ENCODE measurements at places on chromosomes 1 and 21.

GRCh38 chr1:72634946-72635345, 352.6 kb upstream of the NEGR1 start:
- DNase-seq = no peak

DNA sequence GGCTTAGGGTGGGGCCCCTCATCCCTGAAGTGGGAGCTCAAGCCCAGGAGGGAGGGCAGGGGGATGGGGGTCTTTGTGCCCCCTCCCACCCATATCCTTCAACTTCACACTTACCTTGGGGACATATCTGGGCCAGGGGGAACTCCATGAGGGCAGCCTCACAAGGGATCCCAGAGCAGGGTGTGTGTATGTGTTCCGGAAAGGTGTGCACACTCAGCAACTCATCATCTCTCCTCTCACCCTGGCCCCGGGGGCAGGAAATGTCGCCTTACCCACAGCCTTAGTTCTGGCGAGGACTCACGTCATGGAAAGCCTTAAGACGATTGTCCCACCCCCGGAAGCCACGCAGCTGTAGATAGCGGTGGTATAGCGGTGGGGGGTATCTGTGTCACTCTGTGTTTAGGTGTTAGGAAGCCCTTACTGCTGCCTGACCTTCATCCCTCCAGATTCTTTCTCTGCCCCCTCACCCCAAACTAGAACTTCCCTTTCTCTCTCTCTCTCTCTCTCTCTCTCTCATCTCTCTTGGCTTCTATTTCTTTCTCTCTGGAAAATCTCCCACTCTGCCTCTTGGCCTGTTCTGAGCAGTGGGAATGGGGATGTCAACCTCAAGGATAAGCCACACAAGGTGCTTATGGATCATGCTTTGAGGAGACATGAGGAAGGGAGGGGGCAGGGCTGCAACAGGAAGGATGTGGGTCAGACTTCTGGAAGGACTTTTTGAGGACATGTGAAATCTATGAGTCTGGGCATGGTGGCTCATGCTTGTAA, at the start of gene SH2D2A:
SH2D2A (minus strand) TSS at position 288 of the 768 bp plus-strand sequence; CDS start at position 148, 140 bp downstream.
- peak; percentile 94 for DNase-seq

- no peak for DNase-seq
Measured at GRCh38 chr1:180907313-180908055, 5.2 kb upstream of the KIAA1614 start.

- no peak for DNase-seq
Measured at GRCh38 chr1:201149400-201149799, 4.9 kb downstream of the TMEM9 start.

DNA sequence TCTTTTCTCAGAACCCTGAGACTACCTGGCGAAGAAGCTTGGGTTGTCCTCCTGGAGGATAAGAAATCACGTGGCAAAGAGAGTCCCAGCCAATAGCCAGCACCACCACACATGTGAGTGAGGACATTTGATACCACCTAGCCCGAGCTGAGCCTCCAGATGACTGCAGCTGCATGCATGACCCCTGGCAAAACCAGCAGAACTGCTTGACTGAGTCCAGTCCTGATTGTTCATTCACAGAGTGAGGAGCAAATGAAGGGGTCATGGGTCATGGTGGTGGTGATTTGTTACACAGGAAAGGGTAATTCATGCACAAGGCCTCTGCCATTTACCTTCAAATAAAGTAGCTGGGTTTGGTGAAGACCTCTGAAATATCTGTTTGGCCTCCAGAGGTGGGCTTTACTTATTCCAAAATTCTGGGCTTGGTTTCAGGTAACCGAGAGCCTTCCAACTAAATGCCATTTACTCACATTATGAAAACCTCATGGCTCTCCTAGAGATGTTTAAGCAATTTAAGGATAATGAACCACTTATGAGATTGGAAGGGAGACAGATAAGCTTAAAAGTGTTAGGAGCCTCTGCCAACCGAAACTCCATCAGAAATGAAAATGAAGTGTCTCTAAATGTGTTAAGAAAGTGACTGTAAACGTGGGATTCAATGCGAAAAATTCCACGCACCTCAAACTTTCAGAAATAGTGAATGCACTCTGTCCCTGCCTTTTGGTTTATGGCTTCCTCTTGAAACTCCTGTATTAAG, 163.3 kb downstream of the SLC35F3 start:
- DNase-seq = no peak

DNA sequence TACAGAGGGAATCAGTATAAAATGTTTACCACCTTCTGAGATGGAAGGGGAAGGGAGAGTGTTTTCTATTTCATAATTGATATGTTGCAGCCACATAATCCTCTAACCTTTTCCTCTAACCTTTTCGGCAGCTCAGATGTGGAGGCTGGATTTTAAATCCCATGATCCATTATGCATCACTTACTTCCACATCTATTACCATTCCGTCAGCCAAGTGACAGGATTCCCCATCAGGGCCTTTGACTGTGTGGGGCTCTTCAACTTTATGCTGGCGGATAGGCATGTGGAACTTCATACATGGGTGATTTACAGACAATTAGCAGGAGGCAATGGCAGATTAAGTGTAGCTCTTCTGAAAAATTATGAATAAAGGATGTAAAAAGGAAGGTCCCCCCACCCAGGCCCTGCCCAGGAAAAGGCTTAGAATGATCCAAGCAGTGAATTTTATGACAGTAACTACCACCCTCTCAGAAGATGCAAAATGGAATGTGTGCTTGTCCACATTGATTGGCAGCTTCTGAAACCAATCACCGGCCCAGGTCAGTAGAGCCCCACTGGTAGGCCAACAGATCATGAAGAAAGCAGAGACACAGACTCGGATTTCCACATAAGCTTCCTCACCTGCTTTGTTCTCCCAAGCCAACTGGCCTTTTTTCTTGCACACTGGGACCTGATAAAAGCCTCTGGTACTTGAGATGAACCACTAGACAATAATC, 147.0 kb downstream of the ST6GALNAC5 start:
- DNase-seq = no peak

- no peak for DNase-seq
Measured at GRCh38 chr1:6294890-6295556, 34.1 kb upstream of the GPR153 start.

GRCh38 chr1:205228093-205228521, 361 bp downstream of the TMCC2 start:
- DNase-seq = no peak

GRCh38 chr1:105483436-105483835, 1573.0 kb upstream of the PRMT6 start:
- DNase-seq = no peak

GRCh38 chr1:202107801-202108731, 14.7 kb upstream of the GPR37L1 start:
- DNase-seq = no peak

GRCh38 chr1:205962821-205963221, 19.6 kb upstream of the SLC26A9 start:
- no peak for DNase-seq

DNA sequence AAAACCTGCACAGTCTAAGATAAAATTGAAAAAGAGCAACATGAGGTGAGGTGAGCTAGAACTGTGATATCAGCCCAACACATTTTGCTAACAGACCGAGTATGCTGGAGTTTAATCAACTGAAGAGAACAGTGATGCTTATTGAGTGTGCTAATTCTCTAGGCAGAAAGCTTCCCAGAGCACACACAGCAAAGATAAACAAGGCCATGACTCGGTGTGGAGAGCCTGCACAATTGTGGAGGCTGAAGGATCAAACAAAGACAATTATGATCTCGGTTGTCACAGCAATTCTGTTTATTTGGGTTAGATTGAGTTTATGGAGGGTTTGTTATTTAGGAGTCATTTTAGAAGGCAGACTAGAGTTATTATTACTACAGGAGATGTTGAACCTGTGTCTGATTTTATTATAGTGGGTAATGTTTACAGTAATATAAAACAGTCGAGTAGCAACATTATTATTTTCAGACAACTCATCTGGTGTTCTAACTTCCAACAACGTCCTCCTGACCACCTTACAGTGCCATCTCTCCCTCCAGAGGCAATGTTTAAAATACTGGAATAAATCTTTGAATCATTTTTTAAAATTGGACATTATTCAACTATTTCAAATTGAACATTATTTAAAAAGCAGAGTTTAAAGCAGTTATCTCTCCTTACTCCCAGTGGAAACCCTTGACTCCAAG, 40.2 kb downstream of the DPT start:
- no peak for DNase-seq

DNA sequence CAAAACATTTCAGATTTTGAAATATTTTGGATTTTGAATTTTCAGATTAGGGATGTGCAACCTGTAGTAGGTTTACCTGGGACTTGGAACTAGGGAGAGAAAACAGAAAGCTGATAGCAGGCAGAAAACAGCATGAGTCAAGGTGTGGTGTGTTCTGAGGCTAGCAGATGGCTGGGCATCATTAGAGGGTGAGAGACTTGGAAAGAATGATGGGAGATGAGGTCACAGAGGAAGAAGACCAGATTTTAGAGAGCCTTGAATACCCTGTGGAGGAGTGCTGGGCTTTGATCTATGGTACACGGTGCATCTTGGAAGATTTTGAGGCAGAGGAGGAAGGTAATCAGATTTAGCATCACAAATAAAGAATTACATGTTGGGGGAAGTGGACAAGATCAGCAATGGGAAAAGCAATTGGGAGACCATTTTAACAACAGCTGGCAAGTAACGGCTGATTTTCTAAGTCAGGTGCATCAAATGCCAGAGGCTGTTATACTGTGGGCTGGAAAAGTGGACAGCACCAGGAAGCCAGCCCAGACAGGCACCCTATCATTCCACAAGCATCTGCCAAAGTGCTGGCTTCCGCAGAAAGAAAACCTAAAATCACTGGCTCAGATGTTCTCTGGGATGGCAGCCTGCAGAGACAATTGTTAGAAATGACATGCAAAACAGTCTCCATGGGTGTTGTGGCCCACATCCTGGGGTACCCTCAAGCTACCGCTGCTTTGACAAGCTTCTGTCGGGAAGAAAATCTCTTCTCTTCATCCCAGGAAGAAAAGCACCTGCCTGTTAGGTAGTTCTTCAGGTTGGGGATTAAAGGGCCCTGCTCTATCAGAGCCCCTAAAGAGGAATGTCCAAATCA, 30.9 kb upstream of the CAMK1G start:
- DNase-seq = no peak

- no peak for DNase-seq
Measured at GRCh38 chr21:29775462-29775861, 164.3 kb downstream of the GRIK1 start.

Measured in CD4-positive, CD25-positive, alpha-beta regulatory T cell (primary cell).